Liver (tissue), 10 donors: ENCODE measurements at places on chromosomes 5 and 9.

DNA sequence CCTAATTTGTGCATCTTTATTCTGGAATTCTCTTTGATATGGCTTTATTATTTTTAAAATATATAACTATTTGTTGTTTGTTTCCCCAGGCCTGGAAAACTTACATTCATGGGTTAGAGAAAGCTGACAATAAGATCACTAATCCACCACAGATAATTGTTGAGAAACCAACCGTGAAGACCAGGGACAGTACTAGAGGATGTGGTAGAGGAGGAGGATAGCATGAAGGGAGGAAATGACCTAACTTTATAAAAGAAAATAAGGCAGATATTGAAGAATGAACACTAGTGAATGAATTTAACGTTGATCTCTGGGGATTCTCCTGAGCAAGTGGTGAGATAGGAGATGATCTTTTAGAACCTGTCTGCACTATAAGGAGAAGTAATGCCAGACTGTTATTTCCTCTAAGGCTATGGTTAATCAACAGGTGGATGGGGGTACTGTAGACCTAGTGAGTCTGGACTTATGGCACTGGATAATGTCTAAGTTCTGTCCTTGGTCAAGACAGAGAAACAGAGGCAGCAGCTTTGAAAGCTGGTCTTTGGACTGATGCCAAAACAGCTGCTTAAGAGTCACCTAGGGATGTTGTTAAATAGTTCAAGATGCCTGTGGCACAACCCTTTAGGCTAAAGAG lies 52.4 kb downstream of the NREP start:
- no peak for DNase-seq

DNA sequence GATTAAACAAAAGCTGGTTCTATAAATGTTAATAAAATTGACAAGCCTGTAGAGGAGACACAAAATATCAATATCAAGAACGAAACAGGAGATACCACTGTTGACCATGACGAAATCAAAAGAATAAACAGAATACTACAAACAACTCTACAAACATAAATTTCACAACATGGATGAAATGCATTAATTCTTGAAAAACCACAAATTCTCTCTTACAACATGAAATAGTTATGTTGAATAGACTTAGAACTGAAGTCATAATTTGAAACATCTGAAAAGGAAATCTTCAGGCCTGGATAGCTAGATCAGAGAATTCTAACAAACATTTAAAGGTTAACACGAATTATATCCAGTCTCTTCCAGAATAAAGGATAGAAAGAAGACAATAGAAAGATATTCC lies 6.9 kb upstream of the SPATA31C1 start:
- no peak for DNase-seq

GRCh38 chr5:61933787-61934626 lies 372.0 kb upstream of the KIF2A start:
- peak; percentile 61 for DNase-seq

DNA sequence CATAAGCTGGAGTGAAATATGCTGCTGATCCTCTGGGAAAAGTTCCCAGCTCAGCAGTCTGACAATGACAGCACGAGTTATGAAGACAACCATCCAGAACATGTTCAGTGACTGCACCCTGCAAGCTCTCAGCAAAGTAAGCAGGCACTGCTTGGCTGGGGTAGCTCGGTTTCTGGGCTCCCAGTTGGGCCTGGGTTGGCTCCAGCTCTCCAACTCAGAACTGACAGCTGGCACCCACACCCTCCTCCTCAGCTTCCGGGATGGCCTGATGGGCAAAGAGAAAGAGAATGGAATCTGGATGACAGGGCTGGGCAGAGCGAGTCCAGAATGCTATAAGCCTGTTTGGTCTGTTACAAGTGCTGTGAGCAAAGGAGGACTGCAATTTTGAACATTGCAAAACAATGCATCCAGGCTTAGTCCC lies 185.0 kb downstream of the CSNK1G3 start:
- no peak for DNase-seq

DNA sequence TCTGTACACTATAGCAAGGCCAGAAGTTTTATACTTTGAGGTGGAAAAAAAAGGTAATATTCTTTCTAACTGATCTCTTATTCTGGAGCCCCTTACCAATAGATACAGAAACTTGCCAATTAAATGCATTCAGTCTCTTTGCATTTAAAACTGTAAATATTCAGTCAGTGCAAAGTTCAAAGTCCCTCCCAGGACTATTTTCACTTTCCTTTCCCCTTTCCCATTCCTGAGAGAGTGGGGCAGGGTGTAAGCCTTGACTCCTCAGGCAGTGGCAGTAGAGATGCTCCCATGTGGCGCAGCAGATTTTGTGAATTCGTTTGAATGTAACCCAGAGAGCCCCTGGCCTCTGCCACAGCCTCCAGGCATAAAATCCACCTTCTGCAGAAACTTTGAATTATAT lies 29.9 kb downstream of the CETN3 start:
- no peak for DNase-seq

- DNase-seq: no peak
Measured at GRCh38 chr5:74500110-74500917, 140.2 kb downstream of the ENC1 start.

- DNase-seq: no peak
Measured at GRCh38 chr9:106846857-106847256, 16.1 kb upstream of the ZNF462 start.

- DNase-seq: no peak
Measured at GRCh38 chr5:139271201-139272027, 22.1 kb upstream of the MATR3 start.

DNA sequence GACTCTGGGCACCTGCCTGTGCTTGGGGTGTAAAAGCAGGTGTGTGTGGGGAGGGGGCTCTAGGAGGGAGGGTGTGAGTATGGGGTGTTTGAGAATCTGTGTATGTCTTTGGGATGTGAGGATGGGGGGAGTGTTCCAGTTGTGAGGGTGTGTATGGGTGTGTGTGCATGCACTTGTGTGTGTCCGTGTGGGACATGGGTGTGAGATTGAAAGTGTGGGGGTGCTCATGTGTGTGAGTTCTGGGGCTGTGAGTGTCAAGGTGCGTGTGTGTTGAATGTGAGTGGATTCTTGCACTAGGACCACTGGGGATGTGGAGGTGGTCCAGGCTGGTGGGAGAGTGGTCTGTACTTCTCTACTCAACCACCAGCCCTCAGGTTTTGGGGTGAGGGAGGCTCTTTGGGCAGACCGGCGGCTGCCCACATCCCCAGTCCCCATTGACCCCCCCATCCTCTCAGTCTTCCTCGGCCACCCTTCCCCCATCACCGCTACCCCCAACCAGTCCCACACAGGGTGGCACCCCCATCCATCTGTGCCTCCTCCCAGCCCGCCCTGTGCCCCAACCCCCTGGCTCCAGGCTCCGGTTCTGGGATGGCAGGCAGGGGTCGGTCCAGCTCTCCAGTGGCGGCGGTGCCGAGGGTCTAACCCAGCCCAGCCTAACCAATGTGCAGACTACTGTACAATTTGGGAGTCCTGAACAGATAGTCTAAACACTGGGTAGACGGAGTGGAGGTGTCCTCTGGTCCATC lies 31.5 kb downstream of the GOLGA2 start:
- DNase-seq: no peak

GRCh38 chr9:68741704-68742332 lies 36.8 kb downstream of the PIP5K1B start:
- DNase-seq: no peak

GRCh38 chr5:125560476-125561225 lies 814.2 kb upstream of the ZNF608 start:
- no peak for DNase-seq

DNA sequence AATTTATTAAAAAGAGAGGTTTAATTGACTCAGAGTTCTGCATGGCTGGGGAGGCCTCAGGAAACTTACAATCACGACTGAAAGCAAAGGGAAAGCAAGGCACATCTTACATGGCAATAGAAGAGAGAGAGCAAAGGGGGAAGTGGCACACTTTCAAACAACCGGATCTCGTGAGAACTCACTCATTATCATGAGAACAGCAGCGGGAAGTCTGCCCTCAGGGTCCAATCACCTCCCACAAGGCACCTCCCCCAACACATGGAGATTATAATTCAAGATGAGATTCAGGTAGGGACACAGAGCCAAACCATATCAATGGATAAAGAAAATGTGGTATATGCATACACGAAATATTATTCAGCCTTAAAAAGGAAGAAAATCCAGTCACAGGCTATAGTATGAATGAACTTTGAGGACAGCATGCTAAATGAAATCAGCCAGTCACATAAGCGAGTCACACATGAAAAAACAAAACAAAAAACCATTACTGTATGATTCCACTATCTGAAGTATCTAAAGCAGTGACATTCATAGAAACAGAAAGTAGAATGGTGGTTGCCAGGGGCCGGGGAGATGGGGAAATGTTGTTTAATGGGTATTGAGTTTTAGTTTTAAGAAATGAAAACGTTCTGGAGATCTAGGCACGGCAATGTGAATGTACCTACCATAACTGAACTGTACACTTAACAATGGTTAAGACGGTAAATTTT lies 83.4 kb upstream of the PCA3 start:
- no peak for DNase-seq

DNA sequence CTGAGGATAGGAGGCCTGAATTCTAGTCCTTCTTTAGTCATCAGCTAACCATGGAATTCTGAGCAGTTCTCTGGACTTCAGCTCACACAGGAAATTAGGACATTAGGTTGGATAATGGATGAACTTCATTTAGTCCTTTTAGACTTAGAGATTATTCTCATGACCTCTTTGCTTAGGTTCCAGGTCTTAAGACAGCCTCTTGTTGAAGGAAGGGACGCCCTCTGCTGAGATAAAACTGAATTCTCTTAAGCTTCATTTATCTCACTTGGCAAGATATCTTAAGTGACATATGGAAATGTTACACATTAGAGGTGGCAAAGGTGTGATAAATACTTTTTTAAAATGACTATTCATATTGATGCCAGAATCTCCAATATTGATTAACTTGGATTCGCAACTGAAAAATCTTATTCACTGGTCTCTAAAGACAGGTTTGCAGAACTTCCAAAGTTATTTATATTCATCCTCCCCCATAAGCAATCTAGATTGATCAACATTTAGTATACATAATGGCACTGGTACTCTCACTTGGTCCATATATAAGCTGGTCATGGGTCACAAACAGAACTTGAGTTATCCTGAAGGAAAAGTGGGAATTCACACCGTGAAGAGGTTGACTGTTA lies 16.9 kb upstream of the ZNF366 start:
- no peak for DNase-seq

DNA sequence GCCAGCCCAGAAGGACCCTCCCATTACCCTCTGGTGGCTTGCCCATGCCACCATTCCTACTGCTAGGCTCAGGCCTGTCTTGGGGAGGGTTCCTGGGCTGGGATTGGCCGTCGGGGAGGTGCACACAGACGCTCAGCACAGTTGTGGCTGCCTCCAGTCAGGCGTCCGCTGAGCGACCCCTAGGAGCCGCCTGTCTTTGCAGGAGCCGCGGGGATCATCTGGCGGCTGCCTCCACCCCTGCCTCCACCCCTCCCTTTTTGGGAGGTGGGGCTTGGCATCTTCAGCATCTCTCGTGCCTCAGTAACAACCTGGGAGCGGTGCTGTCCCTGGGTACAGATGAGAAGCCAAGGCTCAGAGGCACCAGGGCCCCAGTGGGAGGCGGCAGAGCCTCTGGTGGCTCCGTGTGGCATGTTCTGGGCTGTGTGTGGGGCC lies 39.6 kb downstream of the RXRA start:
- no peak for DNase-seq

DNA sequence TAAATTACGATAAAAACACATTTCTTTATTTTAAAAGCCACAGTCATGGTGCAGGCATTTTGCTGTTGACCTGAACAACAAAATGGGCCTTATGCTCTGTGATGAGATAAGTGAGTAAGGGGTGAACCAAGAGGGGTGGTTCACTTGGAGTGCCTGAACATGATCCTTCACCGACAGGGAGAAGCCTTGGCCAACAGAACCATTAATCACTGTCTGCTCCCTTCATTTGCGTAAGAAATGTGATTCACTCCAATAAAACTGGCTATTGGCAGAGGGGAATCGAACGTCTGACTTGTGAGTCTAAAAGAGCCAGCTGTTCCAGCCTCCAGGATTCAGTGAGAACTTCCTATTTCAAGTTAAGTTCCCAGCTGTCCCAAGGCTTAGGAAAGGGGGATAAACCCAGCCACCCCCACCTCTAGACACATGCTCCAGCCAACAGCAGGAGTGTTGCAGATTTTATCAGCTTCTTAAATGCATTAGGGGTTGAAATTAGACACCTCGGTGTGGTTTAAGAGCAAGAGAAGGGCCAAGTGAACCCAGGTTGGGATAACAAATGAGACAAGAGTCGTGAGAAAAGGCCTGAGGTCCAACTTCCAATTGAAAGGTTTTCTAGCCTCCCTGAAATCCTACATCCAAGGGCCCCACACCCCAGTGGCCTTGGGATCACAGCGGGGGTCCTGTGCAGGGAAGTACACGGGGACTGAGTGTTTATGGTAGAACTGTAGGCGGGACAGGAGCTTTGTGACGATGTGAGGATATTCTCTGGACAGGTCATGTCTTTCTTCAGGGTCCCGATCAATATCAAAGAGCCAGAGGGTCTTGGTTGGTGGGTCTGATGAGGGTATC lies 131.4 kb upstream of the LHFPL2 start:
- no peak for DNase-seq

DNA sequence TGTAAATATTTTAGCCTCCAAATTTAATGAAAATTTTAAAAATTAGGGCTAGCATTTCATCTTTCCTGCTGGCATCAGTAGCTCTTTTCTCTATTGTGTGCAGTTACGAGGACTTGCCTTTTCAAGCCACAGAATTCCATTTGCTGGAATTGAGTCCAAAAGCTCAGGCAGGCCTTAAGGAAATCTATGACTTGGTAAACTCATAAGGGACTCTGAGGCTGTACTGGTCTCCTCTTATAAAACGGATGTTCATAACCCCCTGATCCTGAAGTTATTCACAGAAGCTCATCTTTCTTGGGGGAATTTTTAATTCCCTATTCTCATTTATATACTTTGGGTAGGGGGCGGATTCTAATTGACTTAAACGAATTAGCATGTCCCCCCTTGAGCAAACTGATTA lies 23.4 kb downstream of the ANKRA2 start:
- DNase-seq: no peak

GRCh38 chr5:89662499-89662898 lies 747.1 kb downstream of the CETN3 start:
- DNase-seq: no peak

DNA sequence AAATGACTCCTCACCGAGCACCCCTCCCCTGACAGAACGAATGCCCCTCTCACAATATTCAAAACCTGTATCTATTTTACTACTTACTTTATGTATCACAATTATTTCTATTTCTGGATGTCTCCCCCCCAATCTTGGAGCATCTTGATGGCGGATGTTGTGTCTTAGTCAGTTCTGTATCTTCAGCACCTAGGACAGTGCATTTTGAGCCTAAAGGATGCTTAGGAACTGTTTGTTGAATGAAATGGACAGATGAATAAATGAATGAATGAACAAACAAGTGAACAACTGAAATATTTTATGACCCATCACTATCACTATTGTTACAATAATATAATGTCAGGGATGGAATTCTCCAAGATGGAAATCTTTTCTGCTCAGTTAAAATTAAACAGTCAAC lies 295.7 kb downstream of the DNAH5 start:
- DNase-seq: no peak
